ENCODE measurements at places on chromosomes 1 and 21.

- peak; percentile 91 for DNase-seq
These were observed at the start of gene ARHGEF10L for GRCh38 chr1:17539477-17540254. TSS of gene ARHGEF10L (plus strand) at chr1:17539698. CDS start at chr1:17580596, 40,898 bp downstream.

DNA sequence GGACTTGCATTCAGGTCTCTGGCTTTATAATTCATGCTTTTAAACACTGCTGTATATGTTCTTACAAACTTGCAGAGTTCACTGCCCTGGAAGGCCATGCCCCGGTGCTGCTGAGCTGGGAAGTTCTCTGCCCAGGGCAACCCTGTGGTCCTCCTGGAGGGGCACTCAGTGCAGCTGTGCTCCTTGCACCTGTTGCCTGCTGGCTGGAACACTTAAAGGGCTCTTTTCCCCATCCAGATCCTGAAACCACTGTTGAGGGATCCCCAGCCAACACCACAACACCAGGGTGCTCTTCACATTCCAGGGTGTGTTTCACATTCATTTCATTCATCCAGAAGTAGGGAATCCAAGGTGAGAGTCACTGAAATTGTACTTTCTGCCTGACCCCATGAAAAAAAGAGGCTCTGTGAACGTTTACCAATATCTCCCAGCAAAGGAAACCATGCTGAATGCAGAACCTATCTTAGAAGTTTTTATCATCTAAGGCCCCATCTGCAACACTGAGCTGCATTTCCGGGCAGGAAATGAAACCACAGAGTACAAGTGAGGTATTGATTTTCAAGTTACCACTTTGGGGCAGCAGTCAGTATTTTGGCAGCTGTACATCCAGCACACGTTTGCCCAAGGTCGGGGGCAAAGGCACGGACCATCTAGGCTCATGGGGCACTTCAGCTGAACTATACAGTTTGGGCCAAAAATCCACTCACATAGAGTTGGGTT, 16.4 kb upstream of the KIAA0040 start:
- DNase-seq: no peak

- DNase-seq: no peak
These were observed 37.1 kb upstream of the EPB41 start for GRCh38 chr1:28877132-28877781.

DNA sequence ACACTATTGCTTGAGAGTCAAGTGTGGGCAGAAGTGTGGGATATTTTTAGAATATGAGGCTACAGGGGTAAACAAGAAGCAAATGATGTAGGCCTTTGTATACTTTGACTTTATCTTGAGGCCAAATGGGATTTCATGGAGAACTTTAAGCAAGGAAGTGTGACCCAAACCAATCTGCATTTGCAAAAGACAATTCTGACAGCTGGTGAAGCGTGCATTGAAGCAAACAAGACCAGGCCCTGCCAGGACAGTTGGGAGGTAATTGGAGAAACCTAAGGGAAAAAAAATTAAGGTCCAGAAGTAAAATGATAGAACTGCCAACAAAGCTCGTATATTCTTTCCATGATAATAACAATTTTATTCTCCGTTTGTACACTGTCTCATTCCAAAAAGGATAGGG, 168.3 kb downstream of the TM2D1 start:
- no peak for DNase-seq

DNA sequence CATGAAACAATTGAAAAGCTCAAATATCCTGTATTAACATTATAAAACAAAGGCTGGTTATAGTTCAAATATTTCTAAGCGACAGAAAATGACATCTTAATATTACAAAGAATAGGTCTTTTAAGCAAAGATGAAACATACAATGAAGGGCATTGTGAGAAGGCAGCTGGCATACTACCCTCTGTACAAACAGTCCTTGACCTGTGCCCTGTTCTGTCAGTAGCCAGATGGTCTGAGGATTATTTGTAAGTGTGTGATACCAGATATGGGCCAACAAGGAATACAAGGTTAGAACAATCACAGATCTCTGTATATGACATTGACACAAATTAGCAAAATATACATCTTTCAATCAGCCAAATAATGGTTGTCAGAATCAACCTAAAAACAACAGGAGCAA, 1350.4 kb downstream of the AMY1C start:
- no peak for DNase-seq

DNA sequence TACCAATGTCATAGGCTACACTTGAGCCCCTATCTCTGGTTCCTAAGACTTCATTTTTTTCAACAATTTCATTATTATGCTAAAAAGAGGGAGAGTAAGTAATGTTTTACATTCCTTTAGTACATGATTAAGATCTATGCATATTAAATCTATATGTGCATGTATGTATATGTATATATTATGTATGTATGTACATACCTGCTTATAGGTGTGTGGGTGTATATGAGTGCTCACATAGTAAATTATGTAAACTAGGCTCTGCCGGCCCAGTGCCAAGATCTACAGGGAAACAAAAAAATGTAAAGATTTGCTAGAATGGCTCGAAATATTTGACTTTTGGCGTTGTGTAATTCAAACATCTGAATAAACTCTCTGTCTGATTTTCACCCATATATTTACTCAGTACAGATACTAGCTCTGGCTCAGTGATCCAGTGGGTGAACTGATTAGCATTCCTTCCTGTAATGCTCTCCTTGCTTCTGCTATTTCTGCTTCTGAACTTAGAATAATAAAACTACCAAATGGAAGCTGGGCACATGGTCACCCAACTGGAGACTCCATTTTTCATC, 113.1 kb upstream of the FGGY start:
- DNase-seq: no peak

DNA sequence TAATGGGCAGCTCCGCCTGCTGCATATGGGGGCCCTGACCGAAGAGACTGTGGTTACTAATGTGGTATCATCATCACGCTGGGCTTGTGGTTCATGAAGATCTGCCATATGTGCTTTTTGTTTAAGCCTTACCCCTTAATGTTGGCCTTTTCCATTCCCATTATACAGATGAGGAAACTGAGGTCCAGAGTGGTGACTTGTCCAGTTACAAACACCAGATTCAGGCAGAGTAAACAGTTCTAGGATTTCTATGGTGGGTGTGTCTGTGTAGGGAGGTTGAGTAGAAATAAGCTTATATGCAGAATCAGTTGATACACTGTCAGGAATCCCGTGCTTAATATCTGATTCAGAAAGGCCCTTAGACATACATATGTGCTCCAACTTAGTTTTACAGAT, 691 bp downstream of the UTP11 start:
- no peak for DNase-seq

GRCh38 chr1:66527686-66528085, 6.3 kb upstream of the SGIP1 start:
- no peak for DNase-seq

All from upper lobe of left lung (tissue), 6 donors.